H7 (cell line): ENCODE measurements at places on chromosomes 11 and 22. TPM values are rescaled to one million over a fixed set of nuclear protein-coding genes. Genes with fewer than 3 reads are reported as not detected.

The PLXNB2 gene
- 33.4 and 39.8 TPM in 2 replicates for total RNA-seq

The C22orf31 gene
- total RNA-seq: not detected in 2 replicates

DNA sequence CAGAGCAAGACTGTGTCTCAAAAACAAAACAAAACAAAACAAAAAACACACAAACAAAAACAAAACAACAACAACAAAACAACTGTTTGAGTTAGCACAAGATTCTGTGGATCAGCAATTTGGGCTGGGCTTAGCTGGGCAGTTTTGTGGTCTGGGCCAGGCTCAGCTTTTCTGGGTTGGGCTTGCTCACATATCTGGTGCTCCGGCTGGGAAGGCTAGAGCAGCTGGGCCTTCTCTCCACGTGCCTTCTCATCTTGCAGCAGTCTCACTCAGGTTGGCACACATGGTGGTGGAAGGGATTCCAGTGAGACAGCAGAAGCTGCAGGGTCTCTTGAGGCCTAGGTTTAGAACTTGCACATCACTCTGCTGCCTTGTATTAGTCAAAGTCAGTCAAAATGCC is 35.7 kb downstream of the EIF3F start:
- no peak for DNase-seq

The NDUFC2 gene
- 153 and 258 TPM in 2 replicates for total RNA-seq

GRCh38 chr11:90803366-90803765 is 580.5 kb upstream of the CHORDC1 start:
- DNase-seq: no peak

DNA sequence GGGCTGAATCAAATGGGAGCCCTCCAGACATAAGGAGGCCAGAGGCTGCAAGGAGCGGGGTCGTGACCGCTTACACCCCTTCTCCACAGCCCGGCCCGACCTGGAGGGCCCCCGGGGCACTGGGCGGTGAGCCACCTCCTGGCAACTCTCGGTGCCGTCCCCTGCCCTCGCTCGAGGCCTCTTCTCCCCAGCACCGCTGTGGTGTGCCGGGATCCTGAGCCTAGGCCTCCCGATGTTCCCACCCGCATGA is 432 bp upstream of the GP1BB start:
- DNase-seq: peak; percentile 81

DNA sequence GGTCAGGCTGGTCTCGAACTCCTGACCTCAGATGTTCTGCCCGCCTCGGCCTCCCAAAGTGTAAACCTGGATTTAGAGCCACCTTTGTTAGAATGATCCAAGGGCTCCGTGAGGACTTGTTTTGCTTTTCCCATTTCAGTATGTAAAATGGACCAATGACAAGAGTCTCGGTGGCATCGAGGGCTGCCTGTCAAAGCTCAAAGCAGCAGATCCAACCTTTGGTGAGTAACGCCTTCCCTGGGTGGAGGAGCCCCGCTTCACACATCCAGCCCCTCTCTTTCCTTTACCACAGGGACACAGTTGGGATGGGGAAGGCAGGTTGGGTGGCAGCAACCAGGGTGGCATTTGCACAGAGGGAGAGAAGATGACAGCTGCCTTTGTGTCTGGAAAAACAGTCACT is 4.4 kb downstream of the TTC38 start:
- no peak for DNase-seq

The POU2F3 gene
- 0.81 TPM in 1 of 2 replicates, not detected in the other for total RNA-seq

DNA sequence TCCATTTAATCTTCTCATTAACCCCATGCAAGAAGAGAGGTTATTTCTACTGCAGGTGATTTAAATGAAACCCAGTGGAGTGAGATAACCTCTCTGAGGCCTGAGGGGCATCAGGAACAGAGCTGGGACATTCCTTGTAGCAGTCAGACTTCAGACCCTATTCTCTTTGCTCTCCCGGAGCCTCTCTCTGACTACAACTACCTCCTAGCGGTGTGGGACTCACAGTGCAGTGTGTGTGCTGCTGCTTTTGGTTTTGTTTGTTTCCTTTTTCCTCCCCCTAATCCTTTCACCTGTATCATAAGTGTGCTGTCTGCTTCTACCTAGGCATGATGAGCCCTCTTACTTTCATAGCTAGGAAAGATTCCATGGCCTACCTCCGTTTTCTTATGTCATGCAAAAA is 769.6 kb downstream of the NTM start:
- DNase-seq: peak; percentile 66

DNA sequence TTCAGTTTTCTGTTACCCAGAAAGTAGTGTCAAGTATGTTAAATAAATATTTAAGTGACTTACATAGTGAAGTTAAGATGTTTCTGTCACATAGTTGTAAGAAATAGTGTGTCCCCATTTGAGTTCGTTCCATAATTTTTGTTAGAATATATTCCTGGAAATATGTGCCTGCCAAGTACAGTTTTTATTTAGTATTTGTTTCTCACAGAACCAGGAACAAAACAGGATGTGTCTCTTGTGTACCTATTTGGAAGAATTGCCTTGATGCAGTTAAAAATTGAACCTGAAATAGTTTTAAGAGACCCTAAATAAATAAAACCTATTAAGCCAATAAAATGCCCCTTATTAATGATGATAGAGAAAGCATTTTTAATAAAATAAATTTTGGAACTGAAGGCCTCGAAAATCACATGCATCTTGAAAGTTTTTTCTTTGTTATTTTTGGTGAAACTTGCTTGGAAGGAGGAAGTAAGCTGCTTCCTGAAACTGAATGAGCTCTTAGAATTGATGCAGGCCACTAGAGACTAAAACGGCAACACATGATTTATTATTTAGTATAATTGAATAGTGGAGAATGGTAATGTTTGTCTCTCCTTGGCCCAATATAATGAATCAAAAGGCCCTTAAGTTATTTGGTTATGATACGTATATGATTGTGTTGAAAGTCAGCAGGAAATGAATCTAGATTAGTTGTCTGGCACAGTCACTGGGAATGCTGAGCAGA is 55.9 kb downstream of the SWAP70 start:
- no peak for DNase-seq

- DNase-seq: peak; percentile 100
Measured at GRCh38 chr11:45885274-45885920, at the start of gene MAPK8IP1. MAPK8IP1 (plus strand) TSS chr11:45885651; CDS start chr11:45885821, 170 bp downstream.

DNA sequence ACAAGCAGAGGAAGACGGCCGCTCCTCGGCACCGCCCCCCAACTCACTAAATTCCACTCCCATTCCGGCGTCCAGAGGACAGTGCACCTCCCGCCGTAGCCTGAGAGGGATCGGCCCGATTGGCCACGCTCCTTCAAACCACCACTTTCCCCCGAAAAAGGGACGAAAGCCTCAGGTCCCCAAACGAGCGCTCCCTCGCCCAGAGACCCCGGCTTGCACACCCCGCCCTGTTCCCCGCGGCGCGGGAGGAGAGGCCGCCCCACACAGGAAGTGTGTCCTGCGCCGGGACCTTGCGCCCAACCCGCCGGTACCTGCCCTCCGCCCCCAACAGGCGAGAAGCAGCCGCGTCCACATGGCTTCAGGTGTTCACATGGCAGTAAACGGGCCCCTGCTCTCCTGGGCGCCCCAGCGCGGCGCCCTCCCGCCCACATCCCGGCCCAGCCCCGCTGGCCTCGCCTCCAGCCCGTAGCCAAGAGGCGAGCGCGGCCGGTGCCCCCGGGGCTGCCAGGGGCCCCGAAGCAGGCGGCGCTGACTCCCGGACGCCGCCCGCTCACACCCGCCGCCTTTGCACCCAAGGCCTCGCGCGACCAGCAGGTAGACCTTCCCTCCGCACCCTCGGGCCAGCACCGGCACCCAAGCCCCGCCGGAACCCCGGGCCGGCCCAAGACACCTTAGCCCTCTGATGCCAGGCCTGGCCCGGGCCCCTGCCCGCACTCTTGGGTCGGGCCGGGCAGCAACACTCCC is 849 bp downstream of the TCF20 start:
- DNase-seq: peak; percentile 93

DNA sequence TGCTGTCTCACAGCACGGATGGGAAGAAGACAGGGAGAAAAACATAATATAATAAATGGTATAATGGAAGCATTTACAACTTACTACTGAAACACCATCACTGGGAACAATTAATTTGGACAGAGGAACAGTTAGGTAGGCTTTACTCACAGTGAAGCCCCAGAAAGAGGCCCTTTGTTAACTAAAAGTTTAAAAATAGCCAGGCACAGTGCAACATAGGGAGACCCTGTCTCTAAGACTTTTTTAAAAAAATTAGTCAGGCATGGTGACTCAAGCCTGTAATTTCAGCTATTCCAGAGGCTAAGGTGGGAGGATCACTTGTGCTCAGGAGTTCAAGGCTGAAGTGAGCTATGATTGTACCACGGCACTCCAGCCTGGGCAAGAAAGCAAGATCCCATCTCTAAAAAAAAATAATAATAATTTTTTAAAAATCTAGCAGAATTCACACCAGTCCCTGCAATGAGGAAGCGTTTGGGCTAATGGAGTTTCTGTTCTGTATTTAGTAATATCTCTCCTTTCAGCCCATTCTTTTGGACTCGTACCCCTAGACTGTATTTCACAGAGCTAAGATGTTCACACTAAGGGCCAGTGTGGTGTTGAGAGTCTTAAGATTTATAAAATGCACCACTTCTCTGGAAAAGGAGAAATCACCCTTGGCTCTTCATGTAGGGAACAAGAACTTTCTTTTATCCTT is 275.5 kb downstream of the SOX6 start:
- no peak for DNase-seq

- DNase-seq: peak; percentile 94
Measured at GRCh38 chr11:8963569-8964323, 496 bp downstream of the TMEM9B start.

DNA sequence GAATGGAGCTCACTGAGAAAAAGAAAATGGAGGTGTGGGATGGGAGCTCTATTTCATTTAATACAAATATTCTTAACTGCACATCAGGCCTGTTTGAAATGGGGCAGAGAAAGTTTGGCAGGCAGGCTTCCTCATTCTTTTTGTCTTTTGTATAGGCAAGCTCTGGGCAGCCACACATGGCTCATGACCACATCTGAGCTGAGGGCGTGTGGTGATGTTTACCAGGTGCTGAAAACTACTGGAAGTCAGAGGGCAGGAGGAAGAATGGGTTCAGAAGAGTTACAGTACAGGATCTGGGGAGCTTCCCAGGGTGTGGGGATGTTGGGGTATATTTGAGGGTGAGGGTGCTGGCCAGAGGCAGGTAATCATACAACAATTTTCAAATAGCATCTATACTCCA is 66.3 kb upstream of the NAV2 start:
- DNase-seq: no peak

GRCh38 chr22:38490915-38491314 is 15.2 kb downstream of the DDX17 start:
- DNase-seq: no peak

The C11orf91 gene
- not detected in 2 replicates for total RNA-seq

- DNase-seq: no peak
Measured at GRCh38 chr11:119538753-119539152, 115.8 kb upstream of the THY1 start.

GRCh38 chr22:38788846-38789245 is 5.1 kb downstream of the DNAL4 start:
- no peak for DNase-seq

DNA sequence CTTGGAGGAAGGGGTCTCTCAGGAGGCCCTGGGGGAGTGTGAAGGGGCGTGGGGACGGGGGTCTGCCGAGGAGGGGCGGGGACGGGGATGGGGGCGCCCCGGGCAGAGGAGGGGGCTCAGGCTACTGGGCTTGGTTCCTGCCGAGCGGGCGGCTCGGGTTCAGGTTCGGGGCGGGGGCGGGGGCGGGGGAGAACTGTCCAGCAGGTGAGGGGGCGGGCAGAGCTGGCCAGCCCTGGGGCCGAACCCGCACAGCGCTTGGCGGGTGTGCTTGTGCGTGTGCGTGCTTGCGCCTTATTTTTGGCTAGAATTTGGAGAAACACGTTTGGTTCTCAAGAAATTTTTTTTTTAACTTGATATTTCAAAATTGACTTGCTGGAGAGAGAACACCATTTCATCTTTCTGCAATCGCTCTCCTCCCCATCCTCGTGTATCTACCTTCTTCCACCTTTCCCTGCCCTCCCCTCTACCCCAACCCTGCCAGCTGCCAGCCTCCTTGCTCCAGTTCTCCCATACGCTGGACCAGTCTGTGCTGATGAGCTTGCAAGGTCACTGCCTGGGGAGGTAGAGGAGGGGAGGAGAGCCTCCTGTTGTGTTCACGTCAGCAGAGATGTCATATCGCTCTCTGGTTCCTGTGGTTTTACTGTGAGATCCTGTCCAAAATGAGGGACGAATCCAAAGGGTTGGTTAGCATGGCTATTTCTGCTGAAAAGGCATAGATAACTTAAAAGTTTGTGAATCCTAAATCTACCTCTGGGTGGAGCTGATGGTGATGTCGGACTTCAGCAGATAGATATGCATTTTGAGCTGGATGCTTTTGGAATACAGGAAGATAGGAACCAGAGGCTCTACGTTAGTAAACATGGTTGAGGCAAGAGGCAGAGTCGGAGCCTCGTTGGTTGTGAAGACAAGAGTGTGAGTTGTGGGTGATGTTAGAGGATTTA is 668 bp downstream of the MADD start:
- peak; percentile 91 for DNase-seq

GRCh38 chr11:20397281-20397680 is 9.8 kb downstream of the PRMT3 start:
- peak; percentile 26 for DNase-seq

The TM7SF2 gene
- total RNA-seq: 31.9 and 45.2 TPM in 2 replicates

- peak; percentile 7 for DNase-seq
Measured at GRCh38 chr11:33500861-33501479, 199.7 kb downstream of the C11orf91 start.

- DNase-seq: peak; percentile 6
Measured at GRCh38 chr22:19632668-19633148, 81.6 kb upstream of the SEPTIN5 start.

- peak; percentile 92 for DNase-seq
Measured at GRCh38 chr11:120228794-120229384, 11.1 kb upstream of the POU2F3 start.

DNA sequence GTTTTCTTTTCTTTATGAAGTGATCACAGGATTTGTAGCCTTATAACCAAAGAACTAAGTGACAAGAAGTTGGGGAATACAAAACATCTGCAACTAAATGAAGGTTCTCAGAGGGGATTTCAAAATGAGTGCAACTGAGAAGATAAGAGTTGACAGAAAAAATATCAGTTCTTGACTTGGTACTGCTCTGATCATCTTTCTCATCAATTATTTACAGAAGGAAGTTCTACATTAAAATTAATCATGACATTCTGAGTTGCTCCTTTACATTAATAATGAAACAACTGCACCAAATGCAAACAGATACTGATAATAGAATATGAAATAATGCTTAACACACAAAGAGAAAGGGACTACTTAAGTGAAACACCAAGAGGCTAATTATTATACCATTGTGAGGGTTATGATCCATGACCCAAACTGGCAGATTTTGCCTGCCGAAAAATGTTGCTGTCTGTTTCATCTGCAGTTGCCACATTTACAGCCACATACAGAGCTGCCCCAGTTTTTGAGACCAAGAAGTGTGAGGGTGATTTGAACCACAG is 561.9 kb upstream of the ANO5 start:
- DNase-seq: no peak
